Stimulated activated CD4-positive, alpha-beta T cell treated with anti-CD3 and anti-CD28 coated beads, Interleukin-2, amount 100 ng/mL, for 24 hours (primary cell): ENCODE measurements at places on chromosomes 5 and 9.
A peak's percentile ranks its signal among the peaks of the same experiment; 100 is the strongest.

DNA sequence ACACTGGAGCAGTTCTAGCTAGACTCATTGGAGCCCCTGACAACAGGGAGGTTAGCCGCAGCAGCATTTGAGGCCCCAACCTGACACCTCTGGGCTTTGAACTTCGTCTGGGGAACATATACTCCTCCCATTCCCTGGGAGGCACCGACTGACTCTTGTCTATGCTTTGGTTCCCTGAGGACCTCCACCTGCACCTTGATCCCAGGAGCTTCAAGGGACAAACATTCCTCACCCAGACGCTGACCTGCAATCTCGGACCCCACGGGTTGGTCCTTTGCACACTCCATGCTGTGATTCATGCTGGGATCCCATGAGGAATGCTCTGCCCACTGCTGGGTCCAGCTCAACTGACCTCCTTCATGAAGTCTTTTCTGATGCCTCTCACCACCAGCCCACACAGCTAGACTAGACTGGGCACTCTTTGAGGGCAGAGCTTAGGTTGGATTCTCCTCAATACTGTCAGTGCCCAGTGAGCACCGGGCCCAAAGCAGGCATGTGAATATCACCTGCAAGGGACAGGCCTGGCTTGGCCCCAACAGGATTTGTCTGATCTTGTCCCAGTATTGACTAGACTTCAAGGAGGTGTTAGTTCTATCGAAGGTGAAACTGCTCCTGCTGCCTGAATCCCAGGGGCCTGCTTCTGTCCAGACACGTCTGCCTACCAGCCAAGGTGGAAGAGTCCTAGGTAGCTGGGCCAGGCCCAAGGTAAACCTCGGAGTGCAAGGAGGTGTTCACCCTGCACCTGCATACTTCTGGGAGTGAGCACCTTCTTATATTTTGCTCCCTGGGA lies 51.8 kb upstream of the ZBTB43 start:
- no peak for DNase-seq

GRCh38 chr5:179805070-179805528 lies 1.6 kb downstream of the MGAT4B start:
- DNase-seq: peak; percentile 23

- no peak for DNase-seq
Measured at GRCh38 chr5:178396796-178397720, 164.5 kb upstream of the PHYKPL start.

DNA sequence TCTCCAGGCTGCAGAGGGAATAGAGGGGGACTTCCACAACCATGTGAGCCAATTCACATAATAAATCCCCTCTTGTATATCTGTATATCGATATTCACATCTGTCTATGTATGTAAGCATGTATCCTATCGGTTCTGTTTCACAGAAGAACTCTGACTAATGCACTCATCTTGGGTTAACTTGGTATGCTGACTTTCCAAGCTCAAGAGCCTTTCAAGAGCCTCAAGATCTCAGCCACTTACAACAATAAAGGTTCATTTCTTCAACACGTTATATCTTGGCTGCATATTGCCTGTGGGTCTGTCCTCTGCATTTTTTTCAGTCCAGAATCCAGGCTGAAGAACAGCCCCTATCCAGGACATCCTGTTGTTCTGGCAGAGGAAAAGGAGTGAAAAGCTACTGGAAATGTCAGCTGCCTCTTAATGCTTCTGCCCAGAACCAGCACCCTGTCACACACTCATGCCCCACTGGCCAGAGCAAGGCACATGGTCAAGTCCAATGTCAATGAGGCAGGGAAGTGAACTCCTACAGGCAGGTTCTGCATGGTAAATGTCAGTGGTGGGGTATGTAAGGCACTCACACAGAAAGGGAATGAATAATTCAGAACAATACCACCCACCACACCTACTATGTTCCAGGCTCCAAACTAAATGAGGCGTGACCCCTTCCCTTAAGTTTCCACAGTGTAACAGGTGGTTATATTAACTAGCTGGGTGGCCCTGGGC lies 91.6 kb upstream of the ICE1 start:
- DNase-seq: no peak

DNA sequence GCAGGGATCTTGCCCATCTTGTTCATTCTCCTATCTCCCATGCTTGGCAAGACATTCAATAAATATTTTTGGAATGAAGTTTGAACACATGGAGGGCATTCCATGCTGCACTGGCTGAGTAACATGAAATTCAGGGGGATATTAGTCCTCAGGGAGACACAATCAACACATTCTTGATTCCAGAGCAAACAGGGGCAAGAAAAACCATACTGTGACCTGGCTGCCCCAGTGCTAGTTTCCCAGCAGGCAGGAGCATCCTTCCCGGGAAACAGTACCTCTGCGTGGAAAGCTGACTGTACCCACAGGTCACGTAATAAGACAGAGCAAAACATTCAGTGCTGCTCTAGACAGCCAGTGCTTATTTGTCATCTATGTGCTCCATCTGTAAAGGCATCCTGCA lies 66.3 kb upstream of the SPOCK1 start:
- no peak for DNase-seq

- DNase-seq: peak; percentile 36
Measured at GRCh38 chr9:95003689-95004410, 277.4 kb downstream of the AOPEP start.

GRCh38 chr9:27722866-27723265 lies 149.6 kb upstream of the C9orf72 start:
- DNase-seq: no peak

GRCh38 chr9:119284118-119284517 lies 85.1 kb downstream of the BRINP1 start:
- DNase-seq: no peak

GRCh38 chr9:134625361-134626068 lies 16.1 kb upstream of the COL5A1 start:
- no peak for DNase-seq

GRCh38 chr5:74608736-74609601 lies 31.6 kb downstream of the ENC1 start:
- DNase-seq: no peak

- no peak for DNase-seq
Measured at GRCh38 chr5:131524431-131524830, 110.6 kb downstream of the RAPGEF6 start.

DNA sequence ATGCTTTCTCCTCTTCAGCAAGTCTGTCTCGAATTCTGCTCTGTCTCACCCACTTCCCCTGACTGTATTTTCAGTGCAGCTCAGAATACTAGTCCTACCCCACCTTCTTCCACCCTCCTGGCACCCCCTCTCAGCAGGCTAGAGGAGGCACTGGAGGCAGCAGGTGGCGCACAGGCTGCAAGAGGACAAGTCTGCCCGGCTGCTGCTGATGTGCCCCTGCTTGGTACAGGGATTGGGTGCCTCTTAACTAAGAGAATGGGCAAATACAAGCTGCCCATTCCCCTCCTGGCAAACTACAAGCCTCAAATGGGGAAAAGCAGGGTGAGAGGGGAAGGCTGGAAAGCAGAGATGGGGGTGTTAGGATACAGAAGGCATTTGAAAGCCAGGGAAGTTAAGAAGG lies 5.1 kb downstream of the TLN1 start:
- DNase-seq: no peak

DNA sequence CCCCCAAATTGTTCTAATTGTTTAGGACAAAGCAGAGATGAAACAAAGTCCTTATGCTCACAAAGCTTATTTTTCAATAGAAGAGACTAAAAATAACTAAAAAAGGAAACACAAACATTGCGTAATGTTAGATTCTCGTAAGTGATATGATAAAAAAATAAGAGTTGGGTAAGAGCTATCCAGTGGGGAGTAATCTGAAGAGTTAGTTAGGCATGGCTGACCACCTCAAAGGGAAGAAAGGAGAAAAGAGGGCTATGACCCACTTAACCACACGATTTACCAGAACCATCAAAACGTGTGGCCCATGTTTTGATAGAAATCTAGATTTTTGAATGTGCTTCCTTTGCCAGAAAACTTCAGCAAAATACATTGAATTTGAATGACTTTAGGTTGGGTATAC lies 1296.8 kb upstream of the NUDT12 start:
- no peak for DNase-seq

DNA sequence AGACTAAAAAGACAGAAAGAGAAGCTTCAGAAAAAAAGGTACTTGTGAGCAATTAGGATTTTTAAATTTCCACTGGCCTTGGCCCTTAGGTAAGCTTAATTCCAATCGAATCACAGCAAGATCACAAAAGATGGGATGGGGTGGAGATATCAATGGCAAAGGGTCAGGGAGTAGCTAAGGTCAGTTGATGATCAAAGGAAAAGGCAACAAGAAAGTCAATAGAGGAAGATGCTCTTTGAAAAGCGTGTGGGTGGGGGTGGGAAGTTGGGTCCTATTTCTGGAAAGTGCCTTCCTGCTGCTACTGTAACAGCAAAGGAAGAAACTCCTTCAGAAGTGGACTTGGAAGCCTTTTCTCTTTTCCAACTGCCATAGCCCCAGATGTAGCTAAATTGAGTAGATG lies 7.3 kb downstream of the C1QTNF3 start:
- no peak for DNase-seq

DNA sequence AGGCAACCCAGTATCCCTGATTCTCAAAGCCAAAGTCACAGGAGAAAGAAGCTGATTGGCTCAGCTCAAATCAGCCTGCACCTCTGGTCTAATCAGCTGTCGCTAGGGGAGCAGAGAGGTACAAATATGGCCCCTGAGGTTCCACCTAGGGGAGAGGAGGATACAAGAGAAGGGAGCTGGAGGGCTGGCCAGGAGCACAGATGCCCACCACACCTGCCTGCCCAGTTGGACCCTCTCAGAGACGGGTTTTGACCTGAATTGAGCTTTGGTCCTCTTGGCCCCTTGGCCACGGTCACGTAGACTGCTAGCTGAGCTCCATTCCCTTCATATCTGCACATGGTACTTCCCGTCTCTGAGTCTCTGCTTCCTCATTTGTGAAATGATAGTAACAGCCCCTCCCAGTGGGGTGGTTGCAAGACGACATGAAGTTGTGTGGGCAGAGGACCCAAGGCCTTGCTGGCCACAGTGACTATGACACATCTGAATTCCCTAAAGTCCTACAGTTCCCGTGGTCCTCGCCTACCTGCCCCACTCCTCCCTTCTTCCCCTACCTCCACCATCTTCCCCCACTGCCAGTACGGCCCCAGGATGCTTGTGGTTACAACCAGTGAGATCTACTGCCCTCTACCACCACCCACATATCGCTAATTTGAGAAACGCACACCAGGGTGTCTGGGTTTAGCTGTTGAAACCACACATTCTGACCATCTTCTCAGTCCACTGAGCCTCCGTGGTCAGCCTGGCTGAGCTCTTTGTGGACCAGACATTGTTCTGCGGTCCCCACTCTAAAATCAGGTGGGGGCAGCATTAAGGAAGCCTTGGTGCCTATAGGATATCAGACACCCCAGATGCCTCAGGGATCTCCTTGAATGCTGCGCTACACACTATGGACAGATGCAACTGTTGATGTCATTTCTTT lies 60.3 kb upstream of the NEK6 start:
- no peak for DNase-seq

- no peak for DNase-seq
Measured at GRCh38 chr5:179467441-179467840, 82.9 kb upstream of the RUFY1 start.
